ENCODE measurements at places on chromosomes 7 and 10.

DNA sequence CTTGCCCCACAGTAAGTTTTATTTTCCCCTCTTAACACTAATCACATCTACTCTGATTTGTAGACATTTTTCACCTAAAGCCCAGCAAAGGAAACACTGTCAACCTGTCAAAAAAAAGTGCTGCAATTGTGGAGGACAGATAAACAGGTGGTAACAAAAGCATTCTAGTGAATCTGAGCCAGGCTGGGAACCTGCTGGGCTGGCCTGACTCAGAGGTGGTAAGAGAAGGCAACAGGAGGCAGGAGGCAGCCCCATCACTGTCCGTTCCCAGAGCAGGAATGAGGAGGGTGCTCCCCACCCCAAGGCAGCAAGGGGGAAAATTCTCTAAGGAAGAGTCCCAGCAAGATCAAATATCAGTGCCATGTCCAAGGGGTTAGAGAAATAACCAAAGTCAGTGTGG lies 19.5 kb upstream of the HERPUD2 start:
- no peak for DNase-seq

DNA sequence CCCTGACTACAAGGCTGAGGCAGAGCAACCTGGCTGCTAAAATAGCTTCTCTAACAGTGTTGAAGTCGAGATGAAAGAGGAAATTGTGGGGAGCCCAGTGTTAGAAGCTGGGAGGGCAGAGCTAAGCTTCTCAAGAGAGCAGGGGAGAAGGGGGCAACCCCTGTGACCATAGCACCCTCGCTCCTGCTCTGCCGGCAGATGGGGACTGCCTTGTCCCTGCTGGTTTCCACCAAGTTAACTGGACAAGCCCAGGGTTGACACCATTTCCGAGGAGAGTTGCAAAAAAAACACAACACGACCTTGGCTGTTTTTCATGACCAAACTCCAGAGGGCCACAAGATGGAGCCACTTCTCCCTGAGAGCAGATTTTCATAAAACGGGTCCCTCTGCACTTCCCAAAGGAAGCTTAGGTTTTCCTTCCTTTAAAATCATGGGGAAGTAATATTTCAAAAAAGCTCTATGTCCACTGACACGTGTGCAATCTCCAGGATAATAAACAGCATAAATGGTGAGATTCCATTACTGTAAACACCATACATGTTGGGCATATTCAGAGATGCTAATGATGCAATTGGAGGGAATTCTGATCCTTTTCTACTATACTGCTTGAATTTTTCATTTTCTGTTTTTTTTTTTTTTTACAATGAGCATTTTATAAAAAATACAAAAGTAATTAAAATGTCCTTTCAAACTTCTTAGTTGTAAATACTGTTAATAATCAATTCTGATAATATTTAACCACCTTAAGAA lies 140.4 kb downstream of the PIP4K2A start:
- no peak for DNase-seq

GRCh38 chr10:11331046-11331577 lies 280.3 kb downstream of the USP6NL start:
- DNase-seq = no peak

DNA sequence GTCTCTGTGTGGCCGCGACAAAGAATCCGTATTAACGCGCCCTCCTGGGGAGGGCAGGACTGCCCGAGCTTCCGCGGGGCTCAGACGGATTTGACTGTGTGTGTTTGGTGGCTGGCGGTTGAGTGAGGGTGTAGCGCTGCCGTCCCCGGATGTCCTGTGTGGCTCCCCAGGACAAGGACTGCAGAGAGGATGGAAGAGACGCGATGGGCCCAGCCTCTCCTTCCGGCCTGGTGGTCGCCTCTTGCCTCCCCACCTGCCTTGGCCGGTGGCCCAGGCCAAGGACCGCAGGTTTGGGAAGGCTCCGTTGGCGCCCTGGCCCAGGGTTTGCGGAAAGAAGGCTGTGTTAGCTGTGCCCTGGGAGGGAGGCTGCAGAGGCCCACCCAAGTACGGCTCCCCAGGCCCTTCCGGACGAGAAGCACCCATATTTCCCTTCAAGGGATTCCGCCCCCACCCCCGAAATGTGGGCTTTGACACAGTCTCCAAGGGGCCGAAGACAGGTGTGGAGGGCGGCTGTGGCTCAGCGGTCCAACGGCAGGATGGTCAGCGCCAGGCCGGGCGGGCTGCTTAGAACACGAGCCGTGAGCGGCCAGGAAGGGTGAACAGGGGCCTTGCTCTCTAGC lies 2.3 kb downstream of the UNCX start:
- no peak for DNase-seq

DNA sequence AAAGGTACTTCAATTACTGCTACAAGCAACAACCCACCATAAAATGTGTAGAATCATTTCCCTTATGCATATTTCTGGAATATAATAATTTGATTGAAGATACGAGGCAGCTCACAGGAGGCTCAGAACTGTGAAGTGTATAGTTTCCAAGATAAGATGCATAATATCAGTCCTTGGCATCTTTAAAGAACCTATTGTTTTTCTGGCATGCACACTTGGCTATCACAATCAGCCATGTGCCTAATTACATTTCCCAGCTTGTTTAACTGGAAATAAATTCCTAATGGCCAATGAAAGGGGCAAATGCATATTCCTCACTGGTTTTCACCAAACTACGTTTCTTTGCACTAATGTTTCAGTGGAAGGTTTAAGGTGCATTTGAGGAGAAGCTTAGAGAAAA lies 83.4 kb upstream of the LRRC18 start:
- DNase-seq = no peak

- DNase-seq = no peak
Measured at GRCh38 chr10:125232841-125233240, 72.5 kb upstream of the CTBP2 start.

GRCh38 chr10:23584396-23584795 lies 145.5 kb downstream of the OTUD1 start:
- no peak for DNase-seq

DNA sequence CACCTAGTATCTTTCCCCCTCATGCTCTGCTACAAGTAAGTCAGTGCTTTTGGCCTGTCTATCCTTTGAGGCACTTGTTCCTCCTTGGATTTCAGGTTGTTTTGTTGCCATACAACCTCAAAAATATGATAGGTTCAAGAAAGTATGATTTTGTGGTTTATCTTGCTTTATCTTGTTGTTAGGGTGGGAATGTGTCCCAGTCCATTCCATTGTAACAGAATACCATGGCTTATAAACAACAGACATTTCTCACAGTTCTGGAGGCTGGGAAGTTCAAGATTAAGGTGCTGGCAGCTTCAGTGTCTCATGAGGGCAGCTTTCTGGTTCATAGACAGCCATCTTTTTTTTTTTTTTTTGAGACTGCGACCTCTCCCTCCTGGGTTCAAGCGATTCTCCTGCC lies 72.1 kb downstream of the TMEM270 start:
- DNase-seq = no peak

GRCh38 chr10:70507966-70508365 lies 29.4 kb downstream of the PALD1 start:
- no peak for DNase-seq

- no peak for DNase-seq
Measured at GRCh38 chr10:23695825-23696420, 257.0 kb downstream of the OTUD1 start.

All from dorsolateral prefrontal cortex (tissue), 122 donors.